ENCODE measurements at places on chromosomes 1 and 21.

GRCh38 chr1:156233426-156234127, 8.4 kb upstream of the BGLAP start:
- DNase-seq: no peak

DNA sequence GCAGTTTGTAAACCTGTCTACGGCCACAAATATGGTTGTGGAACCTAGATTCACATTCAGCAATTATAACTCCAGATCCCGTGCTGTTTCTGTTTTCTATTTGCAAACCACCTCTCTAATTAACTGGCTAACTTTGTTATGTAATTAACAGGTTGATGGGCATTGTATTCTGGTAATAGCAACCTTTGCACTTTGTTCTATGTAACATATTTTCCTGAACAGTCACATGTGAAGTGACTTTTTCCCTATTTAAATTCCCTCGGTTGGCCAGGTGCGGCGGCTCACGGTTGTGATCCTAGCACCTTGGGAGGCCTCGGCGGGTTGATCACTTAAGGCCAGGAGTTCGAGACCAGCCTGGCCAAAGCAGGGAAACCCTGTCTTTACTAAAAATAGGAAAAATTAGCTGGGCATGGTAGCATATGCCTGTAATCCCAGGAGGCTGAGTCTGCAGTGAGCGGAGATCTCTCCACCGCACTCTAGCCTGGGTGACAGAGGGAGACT, 1.4 kb downstream of the ACADM start:
- no peak for DNase-seq

DNA sequence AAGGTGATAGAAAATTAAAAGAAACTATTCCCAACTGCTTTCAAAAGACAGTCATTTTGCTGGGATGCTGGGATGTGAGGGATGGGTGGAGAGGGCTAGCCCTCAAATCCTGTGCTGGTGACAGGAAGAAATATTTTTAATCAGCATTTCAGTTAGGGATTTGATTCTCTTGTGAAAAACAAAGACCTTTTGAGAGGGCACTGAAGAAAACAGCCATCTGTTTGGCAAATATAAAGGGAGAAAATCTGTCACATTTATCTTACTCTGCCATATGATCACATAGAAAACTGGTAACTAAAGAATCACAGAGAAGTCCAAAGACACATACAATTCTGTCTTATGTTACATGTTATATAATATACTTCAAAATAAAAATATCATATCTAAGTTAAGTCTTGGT, 12.3 kb downstream of the STXBP3 start:
- no peak for DNase-seq

DNA sequence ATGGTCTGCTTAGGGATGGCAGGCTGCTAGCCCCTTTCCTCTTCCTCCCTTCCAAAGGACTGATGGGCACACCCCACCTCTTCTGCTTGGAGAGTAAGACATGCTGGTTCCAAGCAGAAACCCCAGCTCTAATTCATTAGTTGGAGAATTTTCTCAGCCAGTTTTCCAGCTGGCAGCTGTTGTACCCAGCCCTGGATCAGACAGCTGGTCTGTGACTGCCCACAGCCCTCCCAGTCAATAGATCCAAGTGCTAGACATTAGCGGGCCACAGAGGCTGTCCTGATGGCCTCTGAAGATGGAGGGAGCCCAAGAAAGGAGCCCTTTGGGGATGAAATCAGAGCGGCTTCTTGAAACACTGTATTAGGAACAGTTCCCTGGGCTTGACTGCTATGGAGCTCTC, 35.8 kb downstream of the ACOT11 start:
- no peak for DNase-seq

- DNase-seq: no peak
Measured at GRCh38 chr1:4512636-4513035, 141.8 kb upstream of the AJAP1 start.

- DNase-seq: no peak
Measured at GRCh38 chr1:23722652-23723051, 20.6 kb upstream of the ELOA start.

GRCh38 chr1:235714205-235714897, 64.8 kb upstream of the GNG4 start:
- DNase-seq: no peak

DNA sequence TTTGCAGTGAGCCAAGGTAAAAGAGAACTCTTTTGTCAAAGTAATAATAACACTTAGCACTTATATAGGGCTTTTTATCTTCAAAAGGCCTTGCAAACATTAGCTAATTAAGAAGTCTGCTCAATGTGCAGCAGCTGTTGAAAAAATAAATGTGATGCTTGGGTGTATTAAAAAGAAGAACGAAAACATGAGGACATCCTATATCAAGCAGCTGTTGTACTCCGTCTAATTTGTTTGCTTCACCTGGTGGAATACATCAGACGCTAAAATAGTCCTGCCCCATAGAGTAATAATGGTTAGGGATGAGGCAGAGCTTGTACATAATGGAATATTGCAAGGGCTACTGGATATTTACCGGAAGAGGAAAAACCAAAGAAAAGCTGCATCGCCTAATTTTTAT, 299.5 kb downstream of the ST6GALNAC3 start:
- DNase-seq: no peak
